ENCODE measurements at places on chromosomes 11 and 22.

GRCh38 chr11:123754101-123754568 is at the start of gene OR6X1:
OR6X1 (minus strand) TSS chr11:123754518; CDS start chr11:123754518, 0 bp downstream.
- DNase-seq: peak; percentile 20

DNA sequence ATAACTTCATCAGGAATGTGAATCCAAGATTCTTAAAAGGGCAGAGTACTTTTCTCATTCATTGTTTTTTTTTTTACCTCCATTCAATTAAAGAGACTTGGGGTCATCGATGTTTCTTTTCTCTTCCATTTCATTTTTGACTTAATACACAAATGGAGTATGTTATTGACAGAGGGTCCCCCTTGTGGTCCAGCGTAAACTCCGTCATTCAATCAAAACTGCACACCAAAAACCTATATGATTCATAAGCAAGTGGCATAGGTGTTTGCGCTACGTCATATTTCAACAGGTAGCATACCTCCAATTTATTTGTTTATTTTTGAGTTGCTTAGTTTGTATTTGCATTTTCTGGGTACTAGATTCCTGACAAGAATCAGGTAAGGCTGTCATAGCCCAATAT is 12.7 kb upstream of the FOLH1 start:
- no peak for DNase-seq

GRCh38 chr22:24416095-24416494 is 11.3 kb upstream of the ADORA2A start:
- no peak for DNase-seq

GRCh38 chr11:79438631-79439409 is 2.0 kb downstream of the TENM4 start:
- DNase-seq: no peak

DNA sequence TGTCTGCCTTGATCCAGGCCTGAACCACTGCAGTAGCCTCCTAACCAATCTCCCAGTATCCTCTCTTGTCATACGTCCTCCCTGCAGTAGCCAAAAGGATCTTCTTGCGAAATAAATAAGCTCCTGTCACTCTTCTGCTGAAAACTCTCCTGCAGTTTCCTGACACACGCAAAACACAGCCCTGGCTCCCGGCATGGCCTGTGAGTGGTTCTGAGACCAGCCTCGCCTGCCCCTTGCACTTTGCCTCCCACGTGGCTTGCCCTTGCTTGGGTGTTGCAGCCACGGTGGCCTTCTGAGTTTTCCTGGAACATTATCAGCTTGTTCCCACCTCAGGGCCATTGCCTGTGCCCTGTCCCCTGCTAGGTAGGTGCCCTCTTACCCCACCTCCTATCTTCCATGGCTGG is 7.2 kb downstream of the ZC3H7B start:
- DNase-seq: no peak

DNA sequence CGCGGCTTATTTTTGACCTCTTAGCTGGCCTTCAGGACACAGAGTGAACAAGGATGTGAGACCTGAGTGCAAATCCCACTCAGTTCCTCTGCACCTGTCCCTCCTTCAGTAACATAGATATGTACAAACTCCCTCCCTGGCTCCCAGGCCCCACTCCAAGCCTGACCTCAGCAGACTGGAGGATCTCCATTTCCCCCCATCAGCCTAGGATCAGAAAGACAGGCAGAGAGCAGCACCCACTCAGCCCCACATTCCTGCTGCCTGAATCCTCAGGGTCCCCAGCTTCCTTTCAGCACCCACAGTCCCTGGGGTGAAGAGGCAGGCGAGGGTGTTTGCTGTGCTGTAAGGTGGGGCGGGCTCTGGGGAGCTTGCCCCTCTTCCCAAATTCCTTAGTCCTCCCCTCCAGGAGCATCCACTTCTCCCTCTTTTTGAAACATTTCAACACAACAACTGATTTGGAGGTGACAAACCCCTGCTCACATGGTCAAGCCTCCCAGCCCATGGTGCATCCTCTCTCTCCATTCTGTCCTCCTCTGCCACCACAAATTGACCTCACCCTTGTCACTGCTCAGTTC is 151.1 kb downstream of the FEZ1 start:
- DNase-seq: no peak

GRCh38 chr11:12329169-12329568 is 48.2 kb upstream of the PARVA start:
- DNase-seq: no peak

GRCh38 chr11:44258839-44259420 is 51.0 kb downstream of the ALX4 start:
- no peak for DNase-seq

DNA sequence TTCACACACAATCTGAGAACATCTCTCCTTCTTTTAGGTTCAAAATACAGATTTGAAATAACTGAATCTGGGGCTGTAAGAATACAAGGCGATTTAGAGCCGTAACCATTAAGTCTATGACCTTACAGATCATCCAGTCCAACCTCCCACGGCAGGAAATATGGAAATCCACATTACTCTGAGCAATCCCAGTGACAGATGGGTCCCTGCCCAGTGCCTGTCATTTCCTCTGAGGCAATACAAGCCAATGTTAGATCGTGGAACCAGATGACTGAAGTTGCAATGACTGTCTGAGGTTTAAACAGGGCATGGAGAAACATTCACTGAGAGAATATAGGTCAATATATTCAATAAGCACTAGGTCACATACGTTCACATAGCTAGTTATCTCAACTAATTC is 77.4 kb upstream of the OR5AK2 start:
- DNase-seq: no peak

- DNase-seq: no peak
These were observed 60.1 kb upstream of the GUCY1A2 start for GRCh38 chr11:107078375-107078774.

GRCh38 chr11:19864141-19865140 is 151.8 kb downstream of the NAV2 start:
- DNase-seq: no peak

- DNase-seq: no peak
These were observed 9.5 kb downstream of the METTL15 start for GRCh38 chr11:28117712-28118111.

DNA sequence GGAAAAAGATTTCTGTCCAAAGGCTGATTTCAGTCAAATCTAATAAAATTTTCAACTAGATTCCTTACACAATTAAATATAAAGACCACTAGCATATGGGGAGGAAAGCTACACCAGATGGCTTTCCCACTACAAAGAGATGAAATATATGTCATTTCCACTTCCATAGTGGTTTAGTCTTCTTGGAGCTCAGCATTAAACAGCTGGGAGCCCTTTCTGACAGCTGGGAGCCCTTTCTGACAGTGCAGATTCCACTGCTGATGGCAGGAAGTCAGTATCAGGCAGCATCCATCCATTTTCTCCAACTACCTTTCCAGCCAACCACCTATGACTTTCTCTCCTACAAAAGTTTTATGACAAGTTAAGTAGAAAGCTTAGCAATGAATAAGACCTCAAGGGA is 177.9 kb downstream of the RRAS2 start:
- DNase-seq: no peak

GRCh38 chr11:59191890-59192289 is 20.0 kb downstream of the DTX4 start:
- DNase-seq: no peak

DNA sequence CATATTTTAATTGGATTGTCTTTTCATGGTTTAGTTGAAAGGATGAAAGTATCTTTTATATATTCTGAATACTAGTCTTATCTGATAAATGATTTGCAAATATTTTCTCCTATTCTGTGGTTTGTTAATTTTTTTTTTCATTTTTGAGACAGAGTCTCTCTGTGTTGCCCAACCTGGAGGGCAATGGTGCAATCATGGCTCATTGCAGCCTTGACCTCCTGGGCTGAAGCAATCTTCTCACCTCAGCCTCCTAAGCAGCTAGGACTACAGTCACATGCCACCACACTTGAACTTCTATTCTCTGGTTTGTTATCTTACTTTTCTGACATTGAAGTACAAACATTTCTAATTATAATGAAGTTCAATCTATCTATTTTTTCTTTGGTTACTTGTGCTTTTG is 30.0 kb upstream of the FAR1 start:
- no peak for DNase-seq

DNA sequence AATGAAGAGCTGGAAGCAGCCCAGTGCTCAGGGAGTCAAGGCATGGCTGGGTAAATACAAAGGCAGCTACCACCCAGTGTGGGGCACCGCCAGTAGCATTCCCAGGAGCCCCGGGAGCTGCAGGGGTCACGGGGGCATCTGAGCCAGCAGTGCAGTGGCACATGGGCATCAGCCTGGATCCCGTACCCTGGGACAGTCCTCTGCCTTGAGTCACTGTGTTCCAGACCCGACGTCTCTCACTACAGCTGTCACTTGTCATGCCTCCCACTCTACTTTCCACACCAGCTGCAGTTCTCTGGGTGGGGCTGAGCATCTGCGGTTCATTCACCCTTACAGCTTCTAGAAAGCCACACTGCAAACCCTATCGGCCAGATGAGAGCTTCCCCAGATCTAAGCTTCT is 29.6 kb downstream of the DHCR7 start:
- no peak for DNase-seq

DNA sequence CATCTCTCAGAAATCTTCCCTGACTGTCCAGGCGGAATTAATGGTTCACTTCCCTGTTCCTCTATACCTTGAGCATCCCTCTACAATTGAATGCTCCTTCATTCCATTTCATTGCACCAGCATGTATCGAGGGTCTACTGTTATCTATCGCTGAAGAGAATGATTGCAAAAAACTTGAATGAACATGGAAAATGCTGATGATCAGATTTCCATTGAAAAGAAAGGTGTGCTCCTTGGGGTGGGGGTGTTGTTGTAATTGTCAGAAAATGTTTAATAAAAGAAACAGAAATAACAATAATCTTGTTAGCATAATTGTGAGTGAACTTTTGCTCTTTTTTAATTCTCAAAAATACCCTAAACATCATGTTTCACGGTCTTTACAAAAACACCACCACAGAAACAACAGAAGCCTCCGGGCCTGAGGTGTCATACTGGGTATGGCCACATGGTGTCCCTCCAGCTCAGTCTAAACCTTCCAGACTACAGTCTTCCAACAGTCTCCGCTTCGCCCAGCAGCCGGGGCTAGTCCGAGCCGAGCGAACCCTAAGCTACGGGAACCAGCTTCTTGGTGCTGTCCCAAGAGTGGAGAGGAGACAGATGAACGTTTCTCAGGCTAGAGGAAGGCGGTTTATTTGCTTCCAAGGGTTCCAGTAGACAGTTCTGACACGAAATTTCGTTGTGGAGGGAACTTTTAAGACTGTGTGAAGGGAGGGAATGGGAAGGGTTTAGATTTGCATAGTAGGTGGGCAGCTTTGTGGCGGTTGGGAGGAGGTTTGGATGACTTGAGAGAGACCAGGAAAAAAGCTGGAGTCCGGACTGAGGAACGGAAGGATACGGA is 75.8 kb upstream of the ZBED5 start:
- peak; percentile 85 for DNase-seq

DNA sequence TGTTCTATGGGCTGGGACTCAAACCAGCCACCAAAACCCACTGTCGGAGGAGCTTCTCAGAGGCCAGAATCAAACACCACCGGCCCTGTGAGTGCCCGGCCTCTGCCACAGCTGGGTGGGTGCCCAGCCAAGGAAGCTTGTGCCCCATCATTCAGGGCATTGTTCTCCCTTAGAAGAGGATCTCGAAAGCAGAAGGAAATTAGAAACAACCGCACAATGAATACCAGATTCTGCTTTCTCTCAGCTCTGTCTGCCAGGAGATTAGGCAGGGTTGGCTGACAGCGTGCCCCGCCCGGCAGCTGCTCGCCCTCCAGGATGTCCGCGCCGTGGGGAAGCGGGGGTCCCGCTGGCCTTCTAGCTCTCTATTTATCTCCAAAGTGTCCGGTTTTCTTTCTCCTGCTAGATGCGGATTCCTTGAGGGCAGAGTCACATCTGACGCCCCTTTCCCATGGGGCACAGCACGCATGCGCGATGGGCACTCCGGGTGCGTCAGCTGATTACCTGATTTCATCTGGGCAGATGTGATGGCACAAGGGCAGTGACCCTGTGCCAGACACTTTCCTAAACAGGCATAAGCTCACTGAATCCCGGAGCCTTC is 25.5 kb downstream of the SCGB1A1 start:
- peak; percentile 55 for DNase-seq

GRCh38 chr22:22446517-22446916 is 62.0 kb downstream of the ZNF280B start:
- DNase-seq: no peak

DNA sequence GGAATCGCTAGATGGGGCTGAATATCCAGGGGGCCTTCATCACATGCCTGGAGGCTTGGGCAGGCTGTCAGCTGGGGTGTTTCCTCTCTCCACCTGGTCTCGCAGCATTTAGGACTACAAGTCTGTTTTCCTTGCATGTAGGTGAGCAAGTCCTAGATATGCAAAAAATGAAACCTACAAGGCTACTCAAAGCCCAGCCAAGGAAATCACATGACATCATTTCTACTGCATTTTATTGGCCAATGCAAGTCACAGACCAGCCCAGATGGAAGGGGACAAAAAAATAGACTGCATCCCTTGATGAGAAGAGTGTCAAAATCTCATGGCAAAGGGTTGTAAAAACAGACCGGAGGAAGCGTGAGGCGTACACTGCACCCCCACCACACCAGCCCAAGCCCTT is 9.6 kb upstream of the APOBEC3B start:
- DNase-seq: no peak

GRCh38 chr22:17862646-17863181 is 88.4 kb upstream of the BID start:
- no peak for DNase-seq

- no peak for DNase-seq
These were observed 39.3 kb downstream of the ETS1 start for GRCh38 chr11:128547946-128548648.

- DNase-seq: peak; percentile 70
These were observed 26.7 kb downstream of the GRAP2 start for GRCh38 chr22:39927544-39927943.

GRCh38 chr22:33519974-33520903 is 400.0 kb downstream of the LARGE1 start:
- DNase-seq: no peak

DNA sequence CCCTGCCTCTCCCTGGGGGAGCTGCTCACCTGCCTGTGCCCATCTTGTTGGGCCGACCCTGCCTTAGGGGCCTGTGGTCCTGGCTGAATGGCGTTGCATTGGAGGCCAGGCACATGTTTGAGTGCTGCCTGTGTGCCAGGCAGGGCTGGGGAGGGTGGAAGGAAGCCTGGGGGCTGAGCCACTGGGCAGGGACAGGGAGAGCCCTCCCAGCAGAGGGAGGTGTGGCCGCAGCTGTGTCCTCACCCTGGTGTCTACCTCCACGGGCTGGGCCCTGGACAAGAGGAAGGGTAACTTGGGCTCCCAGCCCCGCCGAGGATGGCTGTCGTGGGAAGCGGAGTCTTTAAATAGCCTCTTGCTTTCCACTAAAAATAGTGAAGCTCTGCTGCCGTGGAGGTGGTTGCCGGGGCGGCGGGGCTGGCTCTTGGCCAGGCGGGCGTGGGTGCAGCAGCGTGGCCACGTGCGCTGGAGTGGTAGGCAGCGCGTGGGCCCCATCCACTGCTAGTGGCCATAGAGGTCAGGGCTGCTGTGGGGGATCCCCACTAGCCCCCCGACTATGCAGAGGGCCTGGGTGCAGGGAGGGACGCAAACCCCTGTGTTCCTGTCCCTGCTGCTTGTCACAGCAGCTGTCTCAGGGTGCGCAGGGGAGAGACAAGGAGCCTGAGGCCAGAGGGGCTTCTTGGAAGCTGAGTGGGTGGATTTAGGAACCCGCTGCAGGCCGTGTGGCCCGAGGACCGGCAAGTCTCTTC is 6.2 kb downstream of the ZDHHC8 start:
- no peak for DNase-seq

- no peak for DNase-seq
These were observed 32.1 kb downstream of the FAM168A start for GRCh38 chr11:73565804-73566203.

GRCh38 chr22:49887702-49888101 is 30.5 kb downstream of the ALG12 start:
- no peak for DNase-seq

Measured in activated CD4-positive, alpha-beta T cell treated with anti-CD3 and anti-CD28 coated beads, Interleukin-10, Interleukin-2, amounts not matched to agents 100 ng/mL and 50 ng/mL, durations not matched to agents 16 hours and 8 hours (primary cell).